ENCODE measurements at places on chromosomes 13 and 19. TPM values are rescaled to one million over a fixed set of nuclear protein-coding genes. Genes with fewer than 3 reads are reported as not detected.

The TEX26 gene
- total RNA-seq = not detected

DNA sequence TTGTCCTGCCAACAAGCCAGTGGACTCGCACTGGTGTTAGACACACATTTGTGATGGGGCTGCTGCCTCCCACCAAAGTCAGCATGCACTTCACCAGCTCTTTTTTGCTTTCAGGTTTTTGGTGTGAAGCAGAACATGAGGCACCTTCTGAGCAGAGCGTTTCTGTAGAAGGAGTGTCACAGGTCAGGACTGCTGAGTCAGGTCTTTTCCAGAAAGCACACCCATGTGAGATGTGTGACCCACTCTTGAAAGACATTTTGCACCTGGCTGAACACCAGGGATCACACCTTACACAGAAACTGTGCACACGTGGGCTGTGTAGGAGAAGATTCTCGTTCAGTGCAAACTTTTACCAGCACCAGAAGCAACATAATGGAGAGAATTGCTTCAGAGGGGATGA is 4.8 kb downstream of the ZNF304 start:
- H3K27me3 ChIP-seq = no peaks in the 10 kb centered on the region
- H3K27ac ChIP-seq = no peak overlapping the region
- peaks cover 89% of the 10 kb centered on the region for H3K36me3 ChIP-seq
- H3K4me3 ChIP-seq = no peak overlapping the region

- no peaks in the 10 kb centered on the region for H3K36me3 ChIP-seq
- H3K27me3 ChIP-seq = peaks cover 45% of the 10 kb centered on the region
- no peak for DNase-seq
- H3K4me1 ChIP-seq = peaks cover 6% of the 10 kb centered on the region
These were observed 1.1 kb downstream of the INSR start for GRCh38 chr19:7292950-7293761.

DNA sequence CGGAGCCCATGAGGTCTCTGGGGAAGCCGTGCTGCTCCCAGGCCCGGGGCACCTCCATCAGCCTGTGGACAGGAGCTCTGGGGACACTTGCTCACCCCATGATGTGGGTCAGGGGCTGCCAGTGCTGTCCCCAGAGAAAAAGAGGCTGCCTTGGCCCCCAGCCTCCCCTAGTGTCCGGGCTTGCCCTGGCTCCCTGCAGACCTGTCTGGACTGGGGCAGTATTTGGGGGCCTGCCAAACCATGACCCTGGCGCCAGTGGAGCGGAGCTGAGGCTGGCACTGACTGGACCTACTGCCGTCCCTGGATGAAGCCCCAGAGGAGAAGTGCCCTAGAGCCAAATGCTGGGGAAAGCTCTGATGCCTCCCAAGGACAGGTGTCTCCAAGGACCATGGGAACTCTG is 30.4 kb downstream of the ELAVL1 start:
- H3K27me3 ChIP-seq = no peaks in the 10 kb centered on the region
- DNase-seq = no peak
- H3K36me3 ChIP-seq = peaks cover 14% of the 10 kb centered on the region
- H3K27ac ChIP-seq = no peak overlapping the region
- H3K4me1 ChIP-seq = no peaks in the 10 kb centered on the region
- H3K4me3 ChIP-seq = no peak overlapping the region

DNA sequence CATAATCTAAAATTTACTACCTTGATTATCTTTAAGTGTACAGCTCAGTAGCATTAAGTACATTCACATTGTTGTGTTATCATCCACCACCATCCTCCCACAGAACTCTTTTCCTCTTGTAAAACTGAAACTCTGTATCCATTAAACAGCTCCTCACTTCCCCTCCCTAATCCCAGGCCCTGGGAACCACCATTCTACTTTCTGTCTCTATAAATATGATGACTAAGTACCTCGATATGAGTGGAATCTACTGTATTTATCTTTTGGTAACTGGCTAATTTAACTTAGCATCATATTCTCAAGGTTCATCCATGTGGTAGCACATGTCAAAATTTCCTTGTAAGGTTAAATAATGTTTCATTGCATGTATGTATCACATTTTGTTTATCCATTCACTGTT is 49.0 kb upstream of the POMP start:
- peaks cover 22% of the 10 kb centered on the region for H3K4me1 ChIP-seq
- H3K27ac ChIP-seq = no peak overlapping the region
- DNase-seq = no peak
- peaks cover 5% of the 10 kb centered on the region for H3K27me3 ChIP-seq

Data from activated CD8-positive, alpha-beta T cell treated with anti-CD3 and anti-CD28 coated beads, Interleukin-2, amount 10 ng/mL, durations not matched to agents 7 days and 5 days (primary cell).